ENCODE measurements at places on chromosomes 12 and 14.

DNA sequence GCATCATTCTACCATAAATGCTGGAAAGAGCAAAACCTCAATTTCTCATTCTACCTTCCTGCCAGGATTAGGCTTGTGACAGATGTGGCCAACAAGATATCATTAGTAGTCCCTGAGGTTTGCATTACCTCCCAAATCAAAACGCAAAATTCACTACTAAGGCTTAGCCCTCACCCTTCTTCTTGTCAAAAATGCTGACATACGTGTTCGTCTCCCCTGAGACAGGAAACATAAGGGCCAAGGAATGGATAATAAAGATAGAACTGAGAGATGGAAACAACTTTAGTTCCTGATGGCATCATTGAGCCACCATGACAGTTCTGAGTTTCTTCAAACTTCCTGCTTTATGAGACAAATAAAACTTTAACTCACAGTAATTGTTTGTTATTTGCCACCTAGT lies 642.1 kb downstream of the NOVA1 start:
- no peak for DNase-seq

DNA sequence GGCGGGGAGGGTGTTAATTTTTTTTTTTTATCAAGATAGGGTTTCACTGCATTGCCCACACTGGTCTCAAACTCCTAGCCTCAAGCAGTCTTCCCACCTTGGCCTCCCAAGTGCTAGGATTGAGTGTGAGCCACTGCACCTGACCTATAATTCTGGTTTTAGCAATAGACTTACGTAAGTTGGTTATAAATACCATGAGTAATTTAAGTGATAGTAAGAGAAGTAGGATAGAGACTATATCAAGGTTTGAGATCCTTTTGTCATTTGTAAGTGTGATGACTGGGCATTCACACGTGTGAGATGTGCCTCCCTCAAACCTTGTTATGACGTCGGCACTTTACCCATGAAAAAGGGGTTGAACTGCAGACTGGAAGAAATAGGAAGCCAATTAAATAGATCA lies 22.5 kb downstream of the SINHCAF start:
- DNase-seq: no peak

GRCh38 chr12:52364061-52364460 lies 3.2 kb downstream of the KRT85 start:
- no peak for DNase-seq

- no peak for DNase-seq
These were observed 173.5 kb upstream of the FRMD6 start for GRCh38 chr14:51478175-51478621.

- DNase-seq: peak; percentile 1
These were observed 48.4 kb downstream of the SMIM41 start for GRCh38 chr12:52127683-52128450.

GRCh38 chr12:6198051-6198450 lies 2.1 kb upstream of the CD9 start:
- no peak for DNase-seq

DNA sequence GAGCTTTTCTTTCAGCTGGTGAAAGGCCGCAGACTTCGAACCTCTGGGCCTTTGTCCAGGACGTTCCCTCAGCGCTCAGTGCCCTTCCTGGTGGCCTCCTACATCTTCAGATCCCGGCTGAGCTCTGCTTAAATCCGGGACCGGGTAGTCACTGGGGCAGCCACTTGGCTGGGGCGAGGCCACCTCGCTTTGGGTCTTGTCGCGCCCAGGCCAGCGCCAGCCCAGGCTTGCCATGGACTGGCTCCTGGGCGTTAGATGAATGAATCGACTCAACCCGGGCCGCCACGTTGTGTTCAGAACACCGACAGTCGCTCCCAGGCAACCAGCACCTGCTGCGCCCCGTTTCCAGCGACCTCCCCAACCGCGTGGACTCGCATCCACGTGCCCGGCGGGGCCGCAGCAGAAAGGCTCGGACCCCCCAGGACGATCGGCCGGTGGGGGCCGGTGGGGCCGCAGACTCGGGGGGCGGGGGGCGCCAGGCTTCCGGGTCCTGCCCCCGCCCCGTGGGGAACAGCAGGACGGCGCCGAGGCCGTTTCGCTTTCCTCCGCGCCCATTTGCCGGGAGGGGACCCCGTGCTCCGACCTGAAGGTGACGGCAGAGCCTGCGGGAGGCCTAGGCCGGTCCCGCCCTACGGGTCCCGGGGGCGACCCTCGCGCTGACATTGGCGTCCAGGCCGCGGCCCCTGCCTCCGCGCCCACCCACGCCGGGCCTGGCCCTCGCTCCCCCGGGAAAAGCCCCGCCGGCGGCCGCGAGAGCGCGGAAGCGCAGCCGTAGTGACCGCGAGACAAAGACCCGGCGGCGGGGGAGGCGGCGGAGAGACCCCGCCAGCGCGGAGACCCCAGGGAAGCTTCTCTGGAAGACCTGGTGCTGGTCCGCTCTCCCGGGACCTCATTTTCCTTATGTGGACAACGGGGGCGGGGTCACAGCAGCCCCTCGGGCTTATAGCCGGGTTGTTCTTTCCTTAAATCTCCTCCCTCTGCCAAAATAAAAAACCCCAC lies 37.3 kb upstream of the RCOR1 start:
- DNase-seq: peak; percentile 87

- no peak for DNase-seq
These were observed 5.7 kb upstream of the CLEC14A start for GRCh38 chr14:38261620-38262019.

DNA sequence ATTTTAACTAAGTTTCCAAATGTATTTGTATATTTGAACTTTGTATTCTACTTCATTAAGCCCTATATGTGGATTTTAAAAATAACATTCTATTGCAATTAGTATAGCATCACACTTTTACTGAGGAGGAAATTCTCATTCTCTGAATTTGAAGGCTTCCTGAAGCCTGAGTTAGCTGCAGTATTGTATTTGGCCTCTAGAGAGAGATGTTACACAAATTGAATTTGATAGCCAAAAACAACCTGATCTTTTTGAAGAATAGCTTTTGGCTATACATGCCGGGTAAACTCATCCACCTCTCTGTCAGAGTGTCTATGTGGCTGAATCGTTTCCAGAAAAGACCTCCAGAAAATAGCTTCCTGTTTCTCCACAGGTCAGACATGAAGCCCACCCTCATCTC lies 316.5 kb upstream of the OR4E1 start:
- no peak for DNase-seq

GRCh38 chr14:101587441-101587911 lies 26.2 kb downstream of the DIO3 start:
- no peak for DNase-seq

DNA sequence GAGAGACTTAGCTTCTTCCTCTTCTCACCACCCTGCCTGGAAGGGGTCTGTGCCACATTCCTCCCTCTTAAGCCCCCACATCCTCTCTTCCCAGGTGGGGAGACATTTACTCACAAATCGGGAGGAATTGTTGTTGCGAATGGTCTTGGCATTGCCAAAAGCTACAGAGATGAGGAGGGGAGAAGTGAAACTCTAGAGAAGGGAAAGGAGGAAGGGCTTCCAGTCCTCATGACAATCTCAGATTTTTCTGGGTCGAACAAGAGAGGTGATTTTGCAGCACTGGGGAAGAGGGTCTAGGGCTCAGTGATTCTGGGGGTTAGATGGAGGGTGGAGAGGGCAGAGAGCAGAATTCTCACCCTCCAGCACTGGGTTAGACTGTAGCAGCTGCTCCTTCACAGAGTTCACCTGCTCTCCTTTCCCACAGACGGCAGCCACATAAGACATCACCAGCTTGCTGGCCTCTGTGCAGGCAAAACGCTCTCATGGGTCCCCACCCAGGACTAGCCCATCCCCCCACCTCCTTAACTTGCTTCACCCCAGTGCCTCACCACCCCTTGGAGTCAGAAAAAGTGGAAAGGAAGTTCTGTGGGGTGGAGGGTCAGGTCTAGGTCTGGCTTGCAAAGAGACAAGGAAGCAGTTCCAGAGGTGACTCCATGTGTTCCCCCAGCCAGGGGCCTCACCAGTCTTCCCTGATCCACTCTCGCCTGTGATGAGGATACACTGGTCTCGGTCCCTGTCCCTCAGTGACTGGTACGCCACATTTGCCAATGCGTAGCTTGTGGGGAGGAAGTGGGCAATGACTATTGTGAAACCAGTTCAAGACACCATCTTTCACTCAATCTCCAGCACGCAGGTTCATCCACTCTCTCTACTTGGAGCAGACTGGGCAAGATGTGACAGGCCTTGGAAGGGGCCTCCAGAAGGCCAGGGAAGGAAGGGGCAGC lies 2.7 kb downstream of the MYO1A start:
- DNase-seq: no peak

GRCh38 chr14:91841065-91841464 lies 26.3 kb downstream of the TC2N start:
- DNase-seq: no peak

- DNase-seq: no peak
These were observed 3.3 kb downstream of the DLK1 start for GRCh38 chr14:100729982-100730381.

DNA sequence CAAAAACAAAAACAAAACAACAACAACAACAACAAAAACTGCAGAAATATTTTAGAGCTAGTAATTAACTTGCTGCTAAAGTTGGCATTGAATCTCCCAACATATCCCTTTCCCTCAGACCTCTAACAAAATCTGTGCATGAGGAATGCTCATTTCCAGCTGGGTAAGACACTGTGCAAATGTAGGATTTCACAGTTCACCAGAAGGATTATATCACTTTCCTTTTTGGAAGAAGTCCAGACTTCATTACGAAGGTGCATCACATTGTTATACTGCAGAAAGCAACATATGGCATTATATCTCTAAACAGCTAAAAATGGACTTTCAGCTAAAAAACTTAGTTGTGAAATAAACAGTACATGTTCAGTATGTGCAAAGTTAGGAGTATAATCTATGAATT lies 341.8 kb downstream of the FSCB start:
- no peak for DNase-seq

- no peak for DNase-seq
These were observed 137.7 kb upstream of the FGD4 start for GRCh38 chr12:32261638-32262037.

DNA sequence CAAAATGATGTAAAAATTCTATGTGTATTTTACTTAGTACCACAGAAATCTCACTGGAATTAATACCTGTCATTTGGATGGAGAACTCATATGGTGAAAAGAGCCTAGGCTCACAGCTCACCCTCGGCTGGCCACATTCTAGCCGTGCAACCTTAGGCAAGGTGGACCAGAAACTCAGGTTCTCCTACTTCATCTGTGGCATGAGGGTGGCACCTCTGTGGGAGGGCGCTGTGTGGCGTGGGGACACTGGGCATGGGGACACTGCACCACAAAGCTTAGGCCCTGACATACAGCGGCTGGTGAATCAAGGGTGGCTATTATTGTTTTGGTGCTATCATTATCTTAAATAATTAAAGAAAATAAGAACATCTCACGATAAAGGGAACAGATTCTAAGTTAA lies 47.1 kb downstream of the EML1 start:
- DNase-seq: no peak

DNA sequence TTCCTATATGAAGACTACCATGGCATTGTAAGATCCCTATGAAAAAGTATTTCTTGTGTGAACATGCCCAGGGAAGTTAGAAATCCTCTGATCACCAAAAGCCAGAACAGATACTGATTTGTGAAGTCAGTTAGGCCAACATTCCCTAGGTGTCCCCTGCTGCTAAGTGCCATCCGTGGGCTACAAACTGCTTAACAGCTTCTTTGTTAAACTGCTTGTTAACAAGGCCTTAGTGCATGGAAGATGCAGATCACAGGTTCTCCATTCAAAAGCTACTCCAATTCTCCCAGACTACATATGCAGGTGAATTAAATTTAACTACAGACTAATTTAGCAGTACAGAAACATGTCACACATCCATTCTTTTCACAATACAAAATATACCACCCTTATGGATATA lies 108.2 kb downstream of the PRICKLE1 start:
- DNase-seq: no peak

DNA sequence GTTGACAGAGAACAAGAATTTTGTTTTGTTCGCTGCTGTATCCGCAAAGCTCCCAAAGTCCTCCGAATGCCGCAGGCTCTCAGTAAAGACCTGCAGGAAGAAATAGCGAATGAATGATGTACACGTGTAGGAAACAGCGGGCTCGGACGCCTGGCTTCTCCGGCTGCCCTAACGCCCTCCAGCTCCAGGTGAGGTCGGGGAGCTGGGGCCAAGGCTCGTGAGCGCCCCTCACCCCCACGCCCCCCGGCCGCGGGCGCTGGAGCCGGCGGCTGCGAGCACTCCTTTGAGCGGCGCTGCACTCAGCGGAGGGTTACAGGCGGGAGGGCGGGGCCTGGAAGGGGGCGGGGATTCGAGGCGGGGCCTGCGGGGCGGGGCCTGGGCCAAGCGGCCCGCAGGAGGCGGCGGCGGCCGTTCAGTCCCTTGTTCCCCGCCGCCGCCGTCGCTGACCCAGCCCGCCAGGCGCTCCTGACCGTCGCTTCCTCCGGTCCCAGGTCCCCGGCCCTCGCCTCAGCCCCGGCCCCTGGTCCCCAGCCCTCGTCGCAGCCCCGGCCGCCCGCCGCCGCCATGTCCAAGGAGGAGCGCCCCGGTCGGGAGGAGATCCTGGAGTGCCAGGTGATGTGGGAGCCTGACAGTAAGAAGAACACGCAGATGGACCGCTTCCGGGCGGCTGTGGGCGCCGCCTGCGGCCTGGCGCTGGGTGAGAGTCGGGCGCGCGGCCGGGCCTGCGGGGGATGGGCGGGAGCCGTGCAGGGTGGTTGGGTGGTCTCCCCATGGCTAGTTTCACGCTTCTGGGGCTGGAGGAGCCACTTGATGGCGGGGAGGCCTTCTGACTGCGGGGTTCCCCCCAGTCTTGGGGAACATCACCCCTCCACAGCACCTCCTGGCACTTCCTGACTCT lies at the start of gene AACS:
AACS (plus strand) TSS at position 415 of the 898 bp plus-strand sequence; CDS start at position 565, 150 bp downstream.
- DNase-seq: peak; percentile 99

GRCh38 chr12:28776220-28776619 lies 372.9 kb upstream of the FAR2 start:
- no peak for DNase-seq

DNA sequence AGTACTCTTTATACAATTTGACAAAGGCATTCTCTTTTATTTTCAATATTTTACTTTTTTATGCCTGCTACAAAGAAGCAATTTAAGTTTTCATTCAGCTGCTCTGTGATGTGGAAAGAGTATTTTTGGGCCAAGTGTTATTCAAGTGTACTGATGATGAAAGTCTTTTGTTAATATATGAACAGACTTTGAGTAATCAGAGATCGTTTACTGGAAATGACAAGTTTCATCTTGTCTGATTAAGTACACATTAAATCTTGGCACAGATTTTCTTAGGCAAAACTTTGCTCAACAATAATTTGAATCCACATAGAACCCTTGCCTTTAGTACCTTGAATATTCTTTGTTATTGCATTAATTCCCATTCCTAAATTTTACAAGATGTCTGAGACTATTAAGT lies 13.3 kb upstream of the PZP start:
- DNase-seq: no peak
